ENCODE measurements at places on chromosomes 3 and 15.

GRCh38 chr3:59268170-59268569 is 218.3 kb upstream of the CFAP20DC start:
- DNase-seq = no peak

DNA sequence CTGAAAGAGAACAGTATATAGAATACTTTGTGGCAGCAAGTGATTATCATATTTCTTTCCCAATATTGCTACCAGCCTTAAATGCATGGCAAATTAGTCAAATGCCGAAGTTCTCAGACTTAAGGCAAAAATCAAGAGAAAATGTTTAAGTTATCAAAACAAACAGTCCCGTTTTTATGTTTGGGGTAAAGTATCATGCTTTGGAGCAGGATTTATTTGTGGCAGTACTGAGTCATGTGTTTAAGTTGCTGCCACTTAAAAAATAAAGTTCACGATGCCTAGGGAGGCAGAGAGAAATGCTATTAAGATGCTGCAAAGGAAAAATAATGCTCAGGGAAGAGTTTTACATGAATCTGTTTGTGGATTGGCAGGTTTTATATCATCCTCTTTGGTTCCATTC is 417.4 kb upstream of the MDFIC2 start:
- no peak for DNase-seq

DNA sequence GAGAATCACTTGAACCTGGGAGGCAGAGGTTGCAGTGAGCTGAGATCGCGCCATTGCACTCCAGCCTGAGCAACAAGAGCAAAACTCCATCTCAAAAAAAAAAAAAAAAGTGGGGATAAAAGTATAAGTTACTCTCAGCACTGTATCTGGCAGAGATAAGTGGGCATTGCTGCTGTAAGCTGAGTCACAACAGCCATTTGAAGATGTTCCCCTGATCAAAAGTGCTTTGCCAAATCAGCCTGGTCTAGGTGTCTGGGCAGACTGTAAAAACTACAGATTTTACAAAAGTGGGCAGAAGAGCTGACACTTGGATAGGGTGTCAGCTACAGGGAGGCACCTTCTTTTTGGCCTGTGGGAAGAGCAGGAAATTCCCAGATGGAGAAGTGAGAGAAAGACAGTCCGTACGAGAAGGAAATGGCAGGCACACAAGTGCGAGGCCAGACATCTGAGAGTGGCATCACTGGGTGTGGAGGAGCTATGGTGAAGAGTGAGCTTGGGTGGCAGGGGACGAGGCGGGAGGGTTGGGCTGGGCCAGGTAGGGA is 78.5 kb downstream of the TRAK1 start:
- DNase-seq = no peak

- no peak for DNase-seq
Measured at GRCh38 chr3:183688874-183689273, 8.7 kb upstream of the YEATS2 start.

- no peak for DNase-seq
Measured at GRCh38 chr3:40714771-40715345, 190.1 kb downstream of the ZNF621 start.

- no peak for DNase-seq
Measured at GRCh38 chr15:101612676-101613075, 39.5 kb downstream of the TM2D3 start.

GRCh38 chr3:16426665-16427064 is 86.8 kb downstream of the RFTN1 start:
- no peak for DNase-seq

DNA sequence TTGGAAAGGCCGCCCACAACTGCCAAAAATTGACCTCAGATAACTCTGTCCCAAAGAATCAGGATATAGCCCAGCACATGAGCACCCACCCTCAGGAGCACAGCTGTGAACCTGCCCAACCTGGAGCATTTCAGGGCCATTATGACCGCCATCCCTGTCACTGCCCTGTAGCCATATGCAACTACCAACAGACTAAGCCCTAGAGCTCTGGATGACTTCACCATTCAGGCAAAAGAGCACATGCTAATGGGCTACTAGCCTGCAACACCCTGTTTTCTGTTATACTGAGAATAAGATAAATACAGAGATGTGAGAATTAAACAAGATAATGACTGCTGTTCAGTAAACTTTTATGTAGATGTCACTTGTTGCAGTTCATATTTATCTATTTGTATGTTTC is 45.0 kb downstream of the TXNRD3 start:
- no peak for DNase-seq

DNA sequence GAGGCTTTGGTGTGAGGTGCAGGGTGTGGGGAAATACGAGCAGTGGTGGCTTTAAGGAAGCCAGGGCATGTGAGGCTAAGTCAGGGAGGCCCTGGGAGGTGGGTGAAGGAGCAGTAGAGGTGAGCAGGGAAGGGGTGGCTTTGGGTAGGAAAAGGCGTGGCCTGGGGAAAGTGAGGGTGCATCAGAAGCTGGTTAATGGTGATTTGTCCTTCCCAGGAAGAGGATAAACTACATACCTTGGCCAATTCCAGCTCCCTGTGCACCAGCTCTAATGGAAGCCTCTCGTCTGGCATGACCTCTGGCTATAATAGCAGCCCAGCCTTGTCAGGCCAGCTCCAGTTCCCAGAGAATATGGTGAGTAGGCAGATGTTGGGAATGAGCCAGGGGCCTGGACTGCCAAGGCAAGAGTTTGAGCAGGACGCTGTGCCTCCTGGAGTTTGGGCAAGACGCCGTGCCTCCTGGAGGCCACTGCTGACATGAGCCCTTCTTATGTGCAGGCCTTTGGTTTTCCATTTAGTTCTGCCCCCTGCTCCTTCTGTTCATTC is 41.3 kb downstream of the CDAN1 start:
- no peak for DNase-seq

Measured in activated CD4-positive, alpha-beta T cell treated with anti-CD3 and anti-CD28 coated beads, Interleukin-2, amount 50 U/mL, for 1 hour (primary cell).